ENCODE measurements at places on chromosomes 3 and 15.

DNA sequence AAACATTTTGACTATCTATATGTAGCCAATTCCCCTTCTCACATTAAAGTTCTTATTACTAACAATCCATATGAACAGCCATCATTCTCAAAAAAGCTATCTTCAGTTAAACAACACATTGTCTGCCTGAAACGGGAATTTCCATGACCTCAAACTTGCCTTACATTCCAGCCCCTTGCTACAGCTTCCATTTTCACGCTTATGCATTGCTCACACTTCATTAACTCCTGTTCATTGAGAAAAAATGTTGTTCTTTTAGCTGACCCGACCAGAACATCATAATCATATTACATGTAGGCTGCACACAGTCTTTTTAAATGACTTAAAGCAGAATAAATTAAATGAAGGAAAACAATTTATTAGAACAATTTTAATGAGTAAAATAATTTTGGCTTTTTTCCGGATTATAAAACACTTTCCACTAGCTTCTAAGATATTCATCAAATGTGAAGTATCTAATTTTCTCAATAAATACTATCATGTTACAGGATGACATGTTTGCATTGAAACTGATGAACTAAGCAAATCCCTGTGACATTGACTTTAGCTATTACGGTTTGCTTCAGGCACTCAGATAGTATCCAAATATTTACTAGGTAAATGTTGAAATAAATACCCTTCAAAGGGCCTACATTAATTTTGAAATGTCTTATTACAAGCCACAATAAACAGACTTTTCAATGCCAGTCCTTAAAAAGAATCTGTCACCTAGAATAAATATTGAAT is 49.9 kb downstream of the P3H2 start:
- DNase-seq: no peak

GRCh38 chr3:38684546-38684945 is 35.1 kb upstream of the SCN5A start:
- DNase-seq: no peak

GRCh38 chr15:84006421-84006820 is 229.2 kb upstream of the GOLGA6L4 start:
- no peak for DNase-seq

DNA sequence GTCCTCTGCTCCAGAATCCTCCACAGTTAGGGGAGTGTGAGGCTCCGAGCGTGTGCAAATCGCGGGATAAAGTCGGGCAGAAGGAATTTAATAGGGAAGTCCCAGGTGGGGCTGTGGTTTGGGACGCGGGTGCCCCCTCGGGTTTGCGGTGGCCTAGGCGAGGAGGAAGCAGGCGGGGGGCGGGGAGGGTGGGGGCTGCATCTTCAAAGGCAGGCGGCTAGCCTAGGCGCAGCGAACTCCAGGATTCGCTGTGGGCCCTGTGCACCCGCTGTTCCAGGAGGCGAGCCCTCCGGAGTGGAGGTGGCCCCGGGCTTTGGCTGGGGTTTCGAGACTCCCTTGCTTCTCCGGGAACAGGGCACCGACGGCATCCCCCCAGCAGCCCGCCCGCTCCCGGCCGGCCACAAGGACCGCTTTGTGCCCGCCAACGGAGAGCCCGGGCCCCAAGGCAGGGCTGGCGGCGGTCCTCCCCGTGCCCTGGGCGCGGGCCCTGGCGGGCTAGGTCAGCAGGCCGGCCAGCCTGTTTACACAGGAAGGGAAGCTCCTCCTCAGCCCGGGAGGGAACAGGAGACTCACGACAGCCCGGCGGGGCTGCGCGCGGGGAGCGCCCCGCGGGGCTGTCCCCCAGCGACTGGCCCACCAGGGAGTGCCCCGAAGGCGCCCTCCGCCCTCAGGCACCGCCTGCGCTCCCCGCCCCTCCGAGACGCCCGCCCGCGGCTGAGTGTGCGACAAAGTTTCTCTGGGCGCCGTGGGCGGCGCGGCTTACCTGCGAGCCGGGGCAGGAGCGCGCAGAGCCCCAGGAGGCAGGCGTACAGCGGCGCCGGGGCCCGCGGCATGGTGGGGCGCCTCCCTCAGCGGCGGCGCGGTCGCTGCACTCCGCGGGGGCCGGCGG is 753 bp downstream of the ITGB5 start:
- no peak for DNase-seq

- DNase-seq: no peak
Measured at GRCh38 chr3:152219769-152220255, 48.9 kb upstream of the MBNL1 start.

- DNase-seq: no peak
Measured at GRCh38 chr3:101938262-101938847, 89.0 kb downstream of the NFKBIZ start.

- peak; percentile 49 for DNase-seq
Measured at GRCh38 chr15:100849021-100849854, 30.4 kb upstream of the ALDH1A3 start.

DNA sequence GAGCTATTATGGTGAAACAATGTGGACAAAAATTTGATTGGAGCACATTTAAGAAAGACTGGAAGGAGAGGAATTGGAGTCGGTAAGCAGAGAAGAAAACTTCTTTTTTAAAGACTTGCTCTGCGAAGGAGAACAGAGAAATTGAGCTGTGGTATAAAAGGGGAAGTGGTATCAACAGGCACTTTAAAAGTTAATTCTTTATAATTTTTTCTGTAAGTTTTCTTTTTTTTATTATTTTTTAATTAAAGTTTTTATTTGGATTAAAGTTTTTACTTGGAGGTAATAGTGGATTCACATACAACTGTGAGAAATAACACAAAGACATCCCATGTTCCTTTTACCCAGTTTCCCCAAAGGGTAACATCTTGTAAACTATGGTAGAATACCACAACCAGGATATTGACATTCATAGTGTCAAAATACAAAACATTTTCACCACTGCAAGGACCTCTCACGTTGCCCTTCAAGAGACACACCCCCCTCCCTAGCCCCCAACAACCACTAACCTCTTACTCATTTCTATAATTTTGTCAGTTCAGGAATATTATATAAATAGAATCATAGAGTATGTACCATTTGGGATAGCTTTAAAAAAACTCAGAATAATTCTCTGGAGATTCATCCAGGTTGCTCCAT is 33.8 kb upstream of the XIRP1 start:
- DNase-seq: no peak

DNA sequence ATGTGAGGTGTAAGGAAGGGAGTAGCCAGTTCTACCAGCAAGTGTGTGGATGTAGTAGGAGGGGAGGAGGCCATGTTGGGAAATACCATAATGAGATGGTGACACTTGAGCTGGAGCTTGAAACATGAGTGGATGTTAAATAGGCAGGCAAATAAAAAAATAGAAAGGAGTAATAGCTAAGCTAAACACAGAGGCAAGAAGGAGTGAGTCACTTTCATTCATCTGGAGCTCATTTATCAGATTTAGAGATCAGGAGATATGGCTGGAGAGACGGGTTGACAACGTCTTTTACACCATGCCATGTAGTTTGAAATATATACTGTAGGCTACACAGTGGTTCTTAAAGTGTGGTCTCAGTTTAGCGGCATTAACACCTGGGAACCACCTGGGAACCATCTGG is 390.5 kb downstream of the DIPK2A start:
- no peak for DNase-seq

DNA sequence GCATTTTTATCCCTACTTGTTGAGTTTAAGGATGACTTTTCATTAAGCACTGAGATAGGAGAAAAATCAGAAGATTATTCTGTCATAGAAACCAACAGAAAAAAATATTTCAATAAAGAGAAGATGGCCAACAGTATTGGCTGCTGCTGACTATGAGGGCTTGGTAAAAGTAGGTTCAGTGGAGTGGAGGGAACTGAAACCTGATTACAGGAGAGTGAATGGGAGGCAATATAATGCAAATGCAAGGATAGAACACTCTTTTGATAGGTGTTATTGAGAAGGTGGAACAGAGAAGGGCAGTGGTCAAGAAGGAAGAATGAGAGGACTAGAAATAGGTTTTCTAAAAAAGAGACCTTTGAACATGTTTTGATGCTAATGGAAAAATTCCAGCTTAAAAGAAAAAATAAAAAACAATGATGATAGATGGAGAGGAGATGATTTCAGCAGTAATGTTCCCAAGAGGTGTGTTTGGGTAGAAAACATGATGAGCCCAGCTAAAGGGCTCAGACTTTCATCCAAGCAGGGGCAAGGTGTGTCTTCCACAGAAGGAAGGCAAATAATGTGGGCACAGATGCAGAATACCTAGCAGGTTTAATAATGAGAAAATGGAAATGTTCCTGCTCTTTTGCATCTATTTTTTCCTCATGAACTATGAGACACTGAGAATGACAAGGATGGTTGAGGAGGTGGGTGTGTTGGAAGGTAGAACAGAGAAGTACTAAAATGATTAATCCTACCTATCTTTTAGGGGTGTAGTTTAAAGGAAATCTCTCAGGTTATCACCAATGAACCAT is 397.9 kb upstream of the GOLIM4 start:
- DNase-seq: no peak

GRCh38 chr15:29668120-29668602 is 154.1 kb downstream of the TJP1 start:
- peak; percentile 24 for DNase-seq

DNA sequence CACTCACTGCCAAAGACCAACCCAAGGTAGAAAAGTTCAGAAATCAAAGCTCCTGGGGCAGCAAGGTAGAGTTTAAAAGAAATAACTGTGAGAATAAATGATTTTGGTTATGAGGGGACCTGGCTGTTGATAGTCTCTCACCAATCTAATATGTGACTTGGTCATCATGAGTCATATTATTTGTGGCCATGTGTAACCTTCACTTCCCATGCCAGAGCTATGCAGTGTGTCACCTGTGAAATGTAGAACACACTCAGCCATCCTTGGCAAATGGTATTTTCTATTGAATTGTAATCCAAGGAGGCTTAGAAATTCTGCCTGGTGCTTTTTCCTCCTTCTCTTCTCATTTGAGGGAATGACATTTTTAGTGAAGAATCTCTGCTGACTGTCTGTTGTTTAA is 184.2 kb upstream of the STAC start:
- DNase-seq: no peak

- no peak for DNase-seq
Measured at GRCh38 chr3:159038405-159038804, 236.6 kb downstream of the MFSD1 start.

GRCh38 chr3:40779039-40779438 is 254.3 kb downstream of the ZNF621 start:
- no peak for DNase-seq

DNA sequence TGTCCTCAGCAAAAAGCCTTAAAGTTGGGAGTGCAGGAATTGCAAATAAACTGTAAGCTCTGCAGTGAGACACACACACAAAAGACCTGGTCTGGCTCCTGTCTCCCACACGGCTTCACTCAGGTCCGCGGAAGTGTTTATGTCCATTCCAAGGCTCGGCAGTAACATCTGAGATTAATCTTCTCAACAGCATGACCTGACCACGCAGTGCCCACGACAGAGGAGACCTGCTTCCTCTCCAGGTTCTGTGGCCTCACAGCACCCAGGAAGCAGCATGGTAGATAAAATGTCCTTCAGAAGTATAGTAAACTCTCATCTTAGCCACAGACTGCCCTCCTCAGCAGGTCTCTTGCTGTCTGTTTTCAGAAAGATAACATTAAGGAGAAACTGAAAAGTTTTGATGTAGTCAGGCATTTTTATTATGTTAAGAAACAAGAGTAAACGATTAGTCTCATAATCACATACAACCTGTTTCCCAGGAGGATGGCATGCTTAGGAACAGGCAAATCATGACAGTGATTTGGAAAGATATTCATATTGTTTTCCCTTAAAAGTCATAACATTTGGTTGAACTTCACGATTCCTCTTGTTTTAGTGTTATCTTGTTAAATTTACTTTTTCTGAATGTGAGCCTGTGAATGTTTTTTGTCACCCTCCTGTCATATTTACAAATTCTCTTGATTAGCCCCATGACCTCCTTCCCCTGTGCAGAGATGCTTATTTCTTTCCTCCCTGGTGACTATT is 34.6 kb downstream of the CD200R1L start:
- DNase-seq: no peak

- DNase-seq: no peak
Measured at GRCh38 chr15:84616235-84616634, 15.4 kb downstream of the ZSCAN2 start.

DNA sequence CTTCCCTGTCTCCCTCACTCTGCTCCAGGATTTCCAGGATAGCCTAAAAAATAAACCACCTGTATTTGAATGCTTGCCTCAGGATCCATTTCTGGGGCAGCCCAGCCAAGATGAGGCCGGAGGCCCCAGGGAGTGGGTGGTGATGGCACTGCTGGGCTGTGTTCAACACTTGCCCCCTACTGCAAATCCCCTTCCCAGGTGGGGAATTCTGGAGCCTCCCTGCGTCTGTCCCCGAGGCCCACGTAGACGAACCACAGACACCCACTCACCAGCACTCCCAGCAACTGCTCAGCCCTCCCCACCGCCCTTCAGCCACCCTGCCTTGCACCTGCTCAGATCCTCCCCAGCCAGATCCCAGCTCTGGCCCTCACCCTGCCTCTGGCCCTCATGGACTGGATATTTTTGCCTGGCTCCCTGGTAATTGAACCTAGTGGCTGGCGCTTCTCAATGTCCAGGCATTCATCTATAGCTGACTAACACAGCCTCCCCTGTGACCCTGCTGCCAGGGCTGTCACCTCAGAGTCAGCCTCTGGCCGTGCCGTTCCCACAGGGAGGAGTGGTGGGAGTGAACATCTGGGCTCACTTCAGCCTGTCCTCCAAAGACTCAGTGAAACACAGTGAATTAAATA is 17.1 kb upstream of the EPB42 start:
- no peak for DNase-seq

GRCh38 chr3:325495-325894 is 128.9 kb downstream of the CHL1 start:
- no peak for DNase-seq

GRCh38 chr3:4421121-4421520 is 45.9 kb downstream of the SUMF1 start:
- DNase-seq: no peak

DNA sequence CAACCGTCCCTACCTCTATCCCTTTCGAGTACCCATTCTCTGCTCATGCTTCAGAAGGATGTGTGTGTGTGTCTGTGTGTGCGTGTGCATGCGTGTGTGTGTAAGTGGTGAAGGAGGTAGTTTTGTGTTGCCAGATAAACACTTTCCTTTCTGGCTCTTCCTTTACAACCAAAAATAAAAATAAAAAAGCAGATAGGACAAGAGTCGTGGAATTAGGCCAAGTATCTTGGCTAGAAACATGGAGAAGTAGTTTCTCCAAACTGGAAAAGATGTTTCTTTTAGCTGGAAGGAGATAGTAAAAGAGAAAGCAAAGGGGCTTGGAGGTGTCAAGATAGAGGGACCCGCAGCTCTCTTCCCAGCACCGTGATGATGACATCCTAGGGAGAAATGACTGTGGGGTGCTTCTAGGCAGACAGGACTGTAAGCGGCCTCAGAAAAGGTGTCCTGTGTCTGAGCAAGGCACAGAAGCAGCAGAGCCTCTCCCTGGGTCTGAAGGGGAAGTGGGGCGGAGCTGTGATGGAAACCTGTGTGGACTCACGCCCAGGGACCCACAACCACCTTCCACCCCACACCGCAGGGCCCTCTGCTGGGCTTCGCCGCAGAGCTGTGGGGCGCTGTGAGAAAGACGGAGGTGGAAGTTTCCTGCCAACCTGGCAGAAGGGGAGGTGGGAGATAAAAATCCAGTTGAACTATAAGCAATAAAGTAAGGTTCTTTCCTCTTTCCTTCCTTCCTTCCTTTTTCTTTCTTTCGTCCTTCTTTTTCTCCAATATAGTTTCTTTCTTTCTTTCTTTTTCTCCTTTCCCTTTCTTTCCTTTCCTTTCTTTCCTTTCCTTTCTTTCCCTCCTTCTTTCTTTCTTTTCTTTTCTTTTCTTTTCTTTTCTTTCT is 35.3 kb downstream of the MUC20 start:
- peak; percentile 53 for DNase-seq
